ENCODE measurements at places on chromosomes 16 and 17.

- no peak for DNase-seq
These were observed 817 bp upstream of the JPH3 start for GRCh38 chr16:87601401-87601981.

GRCh38 chr17:64158831-64159590, 29.1 kb upstream of the ERN1 start:
- DNase-seq: peak; percentile 30

- no peak for DNase-seq
These were observed 80.3 kb downstream of the TNRC6C start for GRCh38 chr17:78038748-78039288.

GRCh38 chr16:31079342-31079944, 5.2 kb downstream of the ZNF646 start:
- no peak for DNase-seq

GRCh38 chr16:57196753-57197152, 10.6 kb downstream of the RSPRY1 start:
- DNase-seq: no peak

- DNase-seq: no peak
These were observed 5.9 kb downstream of the GAS7 start for GRCh38 chr17:10192461-10192860.

GRCh38 chr16:29761882-29762281, 16.1 kb upstream of the C16orf54 start:
- no peak for DNase-seq

- DNase-seq: peak; percentile 84
These were observed 21.2 kb downstream of the SAP30BP start for GRCh38 chr17:75688209-75688825.

DNA sequence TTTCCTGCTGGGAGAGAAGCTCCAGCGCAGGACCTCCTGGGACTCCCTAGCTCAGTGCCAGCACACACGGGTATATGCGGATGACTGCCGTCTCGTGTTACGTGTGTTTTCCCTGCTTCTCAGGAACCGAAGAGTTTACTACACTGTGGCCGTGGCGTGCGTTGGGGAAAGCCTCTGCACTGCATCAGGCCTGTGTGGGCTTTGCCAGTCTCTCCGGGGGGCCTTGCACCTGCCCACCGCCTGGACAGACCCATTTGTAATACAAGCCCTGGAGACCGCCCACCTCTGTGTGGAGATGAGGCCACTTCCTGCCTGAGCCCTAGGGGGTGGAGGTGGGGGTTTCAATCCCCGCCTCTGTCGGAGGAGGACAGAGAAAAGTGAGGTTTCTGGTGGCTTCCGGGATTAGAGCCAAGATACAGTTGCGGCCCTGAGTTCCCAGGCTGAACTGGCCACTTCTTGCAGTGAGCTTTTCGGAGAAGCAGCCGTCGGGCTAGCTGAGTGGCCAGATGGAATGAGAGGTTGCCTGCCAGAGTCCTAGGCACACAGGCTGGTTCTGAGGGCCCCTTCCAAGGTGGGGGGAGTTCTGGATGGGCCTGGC, 43.4 kb upstream of the GSE1 start:
- peak; percentile 93 for DNase-seq

GRCh38 chr16:80210787-80211186, 330.0 kb upstream of the DYNLRB2 start:
- no peak for DNase-seq

GRCh38 chr17:31736855-31737625, 122.0 kb downstream of the COPRS start:
- DNase-seq: no peak

- no peak for DNase-seq
These were observed 1.7 kb upstream of the STAC2 start for GRCh38 chr17:39227364-39227919.

GRCh38 chr16:31286421-31287032, 26.8 kb downstream of the ITGAM start:
- no peak for DNase-seq

DNA sequence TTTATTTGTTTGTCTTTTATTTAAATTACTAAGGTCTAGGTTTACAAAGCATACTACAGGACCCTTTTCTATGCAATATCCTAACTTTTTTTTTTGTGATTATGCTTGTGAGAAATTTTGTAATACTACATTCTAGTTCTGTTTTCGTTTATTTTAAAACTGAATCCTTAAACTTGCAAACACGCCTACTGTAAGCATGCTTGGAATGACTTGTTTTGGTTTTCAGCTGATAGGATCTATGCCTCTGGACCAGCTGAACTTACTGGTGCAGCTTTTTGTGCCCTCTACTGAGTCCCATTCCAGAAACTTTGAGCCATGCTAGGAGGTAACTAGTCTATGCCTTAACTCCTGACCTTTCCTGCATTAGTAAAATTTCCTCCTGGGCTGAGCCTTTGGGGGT, 6.0 kb downstream of the PDP2 start:
- no peak for DNase-seq

All from choroid plexus epithelial cell (primary cell).